ENCODE measurements at places on chromosomes 3 and 15.

- DNase-seq = peak; percentile 3
Observed at GRCh38 chr15:31606194-31606669, 279.6 kb downstream of the KLF13 start.

- no peak for DNase-seq
Observed at GRCh38 chr15:90860450-90860849, 7.9 kb upstream of the FURIN start.

GRCh38 chr15:101025896-101026631, 106.9 kb downstream of the LRRK1 start:
- DNase-seq = no peak

DNA sequence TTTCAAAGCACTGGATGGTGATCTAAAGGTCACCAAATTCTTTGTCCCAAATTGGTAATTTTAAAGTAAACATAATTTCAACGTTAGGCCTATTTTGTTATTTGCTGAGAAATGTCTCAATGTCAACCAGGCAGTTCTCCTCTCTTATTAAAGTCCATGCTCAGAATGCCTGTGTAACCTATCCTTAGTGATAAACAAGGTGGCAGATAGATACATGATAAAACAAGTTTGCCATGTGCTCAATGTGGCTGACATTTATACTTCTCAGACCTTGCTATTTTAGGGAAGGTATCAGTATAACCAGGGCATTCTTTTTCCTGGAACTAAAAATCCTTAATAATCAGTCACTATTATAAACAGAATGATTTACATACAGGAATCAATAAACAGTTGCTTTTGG, 8.5 kb downstream of the MBNL1 start:
- DNase-seq = no peak

GRCh38 chr15:101116681-101116976, 135.2 kb downstream of the CHSY1 start:
- no peak for DNase-seq

DNA sequence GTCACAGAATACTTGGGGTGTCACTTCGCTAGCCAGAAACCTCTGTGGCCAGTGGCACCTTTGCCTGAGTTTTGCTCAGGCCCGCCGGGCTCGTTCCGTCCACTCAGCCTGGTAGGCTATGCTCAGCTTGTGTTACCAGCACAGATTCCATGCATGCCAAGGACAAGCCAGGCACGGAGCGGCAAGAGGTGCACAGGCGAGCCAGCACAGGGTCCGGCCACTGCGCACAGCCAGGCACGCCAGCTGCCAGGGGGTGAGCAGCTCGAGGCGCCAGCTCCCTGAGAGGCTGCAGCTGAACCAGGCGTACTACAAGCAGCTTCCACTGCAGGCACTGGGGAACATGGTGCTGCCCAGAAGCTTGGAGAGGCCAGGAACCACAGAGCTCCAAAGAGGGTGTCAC, 14.7 kb downstream of the PCYT1A start:
- no peak for DNase-seq

DNA sequence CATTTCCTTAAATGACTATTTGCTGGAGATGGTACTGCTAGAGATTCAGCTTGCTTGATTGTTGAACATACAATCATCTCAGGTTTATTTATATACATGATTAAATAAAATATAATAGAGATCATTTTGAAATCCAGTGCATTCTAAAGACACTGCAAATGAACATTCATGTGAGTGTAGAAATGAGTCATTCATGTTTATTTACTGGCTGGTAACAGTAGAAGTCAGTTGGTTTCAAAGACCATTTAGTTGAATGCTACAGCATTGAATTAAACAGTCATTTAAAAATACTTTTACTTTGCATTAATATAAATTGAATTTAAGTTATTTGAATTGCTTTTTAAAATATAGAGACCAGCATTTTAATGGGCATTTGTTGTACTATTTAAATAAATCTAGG, 551.9 kb upstream of the GOLIM4 start:
- DNase-seq = no peak

DNA sequence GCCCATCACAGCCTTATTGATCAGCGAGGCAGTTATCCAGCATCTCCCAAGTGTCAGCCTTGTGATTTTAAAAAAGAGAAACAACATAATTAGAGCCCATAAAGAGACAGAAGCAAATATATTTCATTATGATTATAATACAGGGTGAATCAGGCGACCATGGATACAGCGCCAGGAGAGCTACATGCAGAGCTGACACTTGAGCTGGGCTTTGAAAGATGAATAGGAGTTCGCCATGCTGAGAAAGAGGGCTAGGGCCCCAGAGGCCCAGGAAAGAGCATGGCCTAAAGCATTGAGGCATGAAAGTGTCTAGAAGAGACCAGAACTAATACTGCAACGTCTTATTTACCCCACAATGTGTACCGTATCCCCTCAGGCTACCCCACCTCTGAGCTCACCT, 4.2 kb upstream of the CORO2B start:
- no peak for DNase-seq

DNA sequence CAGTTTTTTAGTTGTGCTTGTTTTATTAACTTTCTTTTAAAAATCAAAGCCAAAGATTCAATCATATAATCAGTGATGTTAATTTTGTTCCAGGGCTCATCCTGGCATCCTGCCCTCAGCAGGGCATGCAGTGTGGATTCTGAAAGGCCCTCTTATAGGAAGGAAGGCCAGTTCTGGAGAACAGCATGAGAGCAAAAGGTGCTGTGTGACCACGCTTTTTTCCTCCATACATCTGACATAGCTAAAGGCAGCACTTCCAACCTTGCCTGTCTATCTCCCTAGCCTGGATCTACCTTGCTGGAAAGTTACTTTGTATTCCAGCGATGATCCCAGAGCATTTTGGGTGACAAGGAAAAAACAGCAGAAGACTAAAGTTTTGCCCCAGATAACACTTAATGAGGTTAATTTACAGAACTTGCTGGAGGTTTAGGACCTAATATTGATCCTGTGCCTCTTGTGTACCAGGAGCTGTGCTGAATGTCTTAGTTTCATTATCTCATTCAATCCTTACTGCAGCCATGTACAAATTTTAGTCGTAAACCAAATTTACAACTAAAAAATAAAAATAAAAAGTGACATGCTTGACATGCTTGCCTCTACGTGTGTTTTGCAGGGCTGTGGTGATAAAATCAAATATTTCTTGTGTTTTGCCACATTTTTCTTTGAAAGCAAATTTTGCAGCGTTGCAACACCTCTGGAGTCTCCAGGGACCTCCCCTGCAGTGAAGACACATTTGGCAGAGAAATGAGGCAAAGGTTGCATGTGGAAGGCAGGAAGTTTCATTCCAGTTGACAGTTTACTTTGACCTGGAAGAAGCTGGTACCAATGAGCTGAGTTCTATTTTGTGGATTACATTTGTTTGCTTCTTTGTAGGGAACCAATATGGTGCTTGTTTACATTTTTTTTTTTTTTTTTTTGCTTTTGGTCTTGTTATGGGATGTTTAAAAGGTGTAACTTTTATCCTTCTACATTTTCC, 13.2 kb downstream of the IL1RAP start:
- no peak for DNase-seq

DNA sequence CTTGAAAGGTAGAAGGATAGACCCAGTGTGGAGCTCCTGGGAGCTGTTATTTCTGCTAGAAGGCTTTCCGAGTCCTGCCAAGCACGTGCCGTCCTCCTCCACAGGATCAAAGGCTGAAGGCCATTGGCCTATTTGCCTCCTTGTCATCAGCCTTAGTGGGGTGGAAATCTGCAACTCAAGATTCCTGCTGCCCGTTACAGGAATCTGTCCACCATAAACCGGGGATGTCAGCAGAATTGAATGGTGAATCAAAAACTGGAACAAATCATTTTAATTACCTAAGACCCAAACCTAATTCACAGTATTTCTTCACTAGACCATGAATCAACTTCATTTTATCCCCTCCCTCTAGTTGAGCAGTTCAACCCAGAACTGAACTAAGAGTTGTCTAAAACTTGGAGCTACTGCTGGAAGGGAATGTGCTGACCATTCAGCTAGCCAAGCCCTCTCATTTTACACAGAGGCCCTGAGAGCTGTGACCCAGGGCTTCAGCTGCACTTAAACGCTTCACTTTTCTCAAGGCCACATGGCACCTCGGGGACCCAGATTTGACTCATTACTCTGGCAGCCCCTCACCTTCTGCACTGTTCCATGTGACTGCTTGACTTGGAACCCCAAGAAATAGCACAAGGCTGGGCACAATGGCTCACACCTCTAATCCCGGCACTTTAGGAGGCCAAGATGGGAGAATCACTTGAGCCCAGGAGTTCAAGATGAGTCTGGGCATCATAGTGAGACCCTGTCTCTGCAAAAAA, 36.8 kb upstream of the KIF23 start:
- no peak for DNase-seq

- DNase-seq = no peak
Observed at GRCh38 chr3:72054976-72055375, 270.0 kb upstream of the PROK2 start.

- peak; percentile 64 for DNase-seq
Observed at GRCh38 chr15:65979316-65979715, 110.0 kb downstream of the RAB11A start.

- DNase-seq = no peak
Observed at GRCh38 chr15:89649716-89650115, 5.6 kb downstream of the KIF7 start.

DNA sequence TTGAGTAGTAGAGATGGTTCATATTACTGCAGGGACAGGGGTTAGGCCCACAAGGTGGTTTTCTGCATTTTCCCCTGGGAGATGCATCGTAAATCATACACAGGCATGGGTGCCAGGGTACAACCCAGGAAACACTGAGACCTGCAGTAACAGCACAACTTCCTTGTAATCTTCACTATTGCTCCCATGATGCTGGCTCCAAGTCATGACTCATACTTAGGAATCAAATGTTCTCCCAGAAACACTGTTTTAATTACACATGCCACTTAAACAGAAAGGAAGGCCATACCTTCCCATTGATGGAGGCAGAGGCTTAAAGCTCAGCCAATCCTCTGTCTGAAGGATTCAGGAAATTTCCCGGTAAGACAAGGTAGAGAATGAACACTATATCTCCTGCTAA, 106.5 kb downstream of the ERC2 start:
- peak; percentile 59 for DNase-seq

GRCh38 chr15:99371180-99372103, 120.2 kb downstream of the LRRC28 start:
- DNase-seq = no peak

DNA sequence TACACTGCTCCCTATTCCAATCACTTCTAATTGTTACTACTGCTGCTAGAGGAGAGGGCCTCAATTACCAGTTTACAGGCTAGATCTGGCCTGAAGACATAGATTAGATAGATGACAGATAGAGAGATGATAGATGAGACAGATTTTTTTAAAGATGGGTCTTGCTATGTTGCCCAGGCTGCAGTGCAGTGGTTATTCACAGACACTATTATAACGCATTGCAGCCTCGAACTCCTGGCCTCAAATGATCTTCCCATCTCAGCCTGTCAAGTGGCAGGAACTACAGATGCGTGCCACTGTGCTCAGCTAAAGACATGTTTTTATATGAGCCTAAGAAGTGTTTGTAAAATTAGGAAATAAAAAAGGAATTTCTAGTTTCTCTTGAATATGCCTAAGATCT, 6.2 kb downstream of the SLC33A1 start:
- DNase-seq = no peak

GRCh38 chr3:11077466-11077865, 76.8 kb upstream of the HRH1 start:
- DNase-seq = no peak

DNA sequence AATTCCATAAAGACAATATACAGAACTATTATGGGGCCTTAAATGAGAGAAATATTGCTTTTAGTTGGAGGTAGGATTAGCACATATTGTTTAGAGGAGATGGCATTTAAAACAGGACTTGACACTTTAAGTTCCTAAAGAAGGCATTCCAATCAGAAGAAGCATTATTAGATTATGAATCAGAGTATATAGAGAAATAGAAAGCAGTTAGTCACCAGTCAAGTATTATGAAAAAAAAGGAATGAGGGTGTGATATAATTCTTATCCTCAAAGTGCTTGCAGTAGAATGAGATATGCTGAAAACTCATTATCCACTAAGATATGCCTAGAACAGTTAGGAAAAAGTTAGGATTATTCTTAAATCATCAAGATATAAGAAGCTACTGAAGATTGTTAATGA, 456.2 kb downstream of the ZNF385D start:
- DNase-seq = peak; percentile 18

GRCh38 chr15:101001056-101001455, 81.9 kb downstream of the LRRK1 start:
- DNase-seq = no peak

DNA sequence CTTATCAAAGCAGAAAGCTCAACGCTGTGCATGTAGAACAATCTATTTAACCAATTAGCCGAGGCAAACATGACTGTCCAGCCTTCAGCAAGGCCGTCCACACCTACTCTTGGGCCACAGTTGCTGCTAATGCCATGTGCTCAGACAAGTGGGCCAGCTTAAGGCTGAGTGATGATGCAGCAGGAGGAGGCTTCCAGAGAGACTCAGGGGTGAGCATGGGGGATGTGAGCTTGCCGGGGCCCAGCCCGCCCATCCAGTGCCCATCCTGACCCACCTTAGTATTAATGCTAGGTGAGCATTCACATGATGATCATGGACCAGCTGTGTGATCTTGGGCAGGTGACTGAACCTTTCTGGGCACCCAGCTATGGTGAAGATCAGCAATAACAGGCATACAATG, 150.1 kb downstream of the TPRA1 start:
- no peak for DNase-seq

GRCh38 chr3:69266585-69266984, 119.3 kb downstream of the FRMD4B start:
- DNase-seq = no peak

DNA sequence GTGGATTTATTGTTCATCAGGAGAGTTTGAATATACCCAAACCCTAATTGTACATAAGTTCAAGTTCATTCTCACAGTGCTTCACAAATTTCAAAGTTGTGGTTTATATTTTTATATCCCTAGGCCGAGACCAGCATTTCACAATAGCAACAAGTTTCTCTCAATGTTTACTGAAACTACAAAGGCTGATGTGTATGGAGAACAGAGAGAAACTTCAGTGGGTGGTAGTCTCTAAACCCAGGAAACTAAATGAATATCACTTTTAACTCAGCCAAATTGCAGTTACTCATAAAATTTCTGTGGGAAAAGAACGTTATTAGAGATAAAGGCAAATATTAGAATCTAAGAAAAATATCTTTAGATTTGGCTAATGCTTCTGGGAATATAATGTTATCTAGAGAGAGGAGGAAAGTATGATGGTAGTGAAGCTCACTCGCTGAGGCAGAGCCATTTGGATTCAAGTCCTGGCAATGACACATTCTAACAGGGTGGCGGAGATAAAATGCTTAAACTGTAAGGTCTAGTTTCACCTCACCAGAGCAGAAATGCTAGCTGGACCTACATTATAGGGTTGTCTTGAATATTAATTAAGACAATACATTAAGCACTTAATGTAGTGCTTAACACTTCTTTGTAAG, 514.8 kb downstream of the EPHA3 start:
- DNase-seq = no peak

DNA sequence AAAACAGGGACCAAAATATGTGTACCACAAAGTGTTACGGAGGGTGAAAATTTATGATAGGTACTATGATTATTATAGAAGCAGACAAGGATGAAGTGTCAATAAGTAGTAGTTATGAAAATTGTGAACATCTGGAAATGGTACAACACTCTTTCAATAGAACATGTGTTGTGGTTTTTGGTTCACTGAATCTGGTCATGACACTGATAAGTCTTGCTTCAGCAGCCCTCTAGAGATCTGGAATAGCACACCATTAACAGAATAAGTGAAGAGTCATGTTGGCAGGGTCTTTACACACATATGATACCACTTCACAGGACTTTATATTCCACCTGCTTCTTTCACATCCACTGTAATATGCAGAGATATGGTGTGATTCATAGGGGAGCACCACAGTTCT, 985.2 kb upstream of the SEMA6D start:
- DNase-seq = no peak

- DNase-seq = no peak
Observed at GRCh38 chr3:14234251-14235002, 55.8 kb downstream of the LSM3 start.

Data from astrocyte of the hippocampus (primary cell).